Cardiac septum (tissue), 1 donor: ENCODE measurements at places on chromosomes 12 and 14.
A peak's percentile ranks its signal among the peaks of the same experiment; 100 is the strongest.

- no peak for DNase-seq
Observed at GRCh38 chr14:65849558-65849957, 437.0 kb downstream of the FUT8 start.

DNA sequence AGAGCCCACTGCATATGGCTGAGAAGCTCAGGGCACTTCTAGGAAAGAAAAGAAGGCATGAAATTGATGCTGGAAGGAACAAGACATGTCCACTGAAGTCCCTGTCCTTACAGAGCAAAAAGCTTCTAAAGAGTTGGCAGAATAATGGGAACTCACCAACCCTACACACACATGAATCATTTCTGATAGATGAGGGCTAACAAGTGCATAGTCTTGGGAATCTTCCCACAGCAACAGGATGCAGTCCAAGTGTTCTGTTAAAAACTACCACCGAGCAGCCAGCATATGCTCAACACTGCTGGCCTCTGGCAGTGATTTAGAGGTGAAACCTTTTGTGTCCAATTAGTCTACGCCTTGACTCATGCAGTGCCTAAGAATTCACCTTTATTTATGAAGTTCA is 44.8 kb downstream of the RHOJ start:
- DNase-seq: no peak

DNA sequence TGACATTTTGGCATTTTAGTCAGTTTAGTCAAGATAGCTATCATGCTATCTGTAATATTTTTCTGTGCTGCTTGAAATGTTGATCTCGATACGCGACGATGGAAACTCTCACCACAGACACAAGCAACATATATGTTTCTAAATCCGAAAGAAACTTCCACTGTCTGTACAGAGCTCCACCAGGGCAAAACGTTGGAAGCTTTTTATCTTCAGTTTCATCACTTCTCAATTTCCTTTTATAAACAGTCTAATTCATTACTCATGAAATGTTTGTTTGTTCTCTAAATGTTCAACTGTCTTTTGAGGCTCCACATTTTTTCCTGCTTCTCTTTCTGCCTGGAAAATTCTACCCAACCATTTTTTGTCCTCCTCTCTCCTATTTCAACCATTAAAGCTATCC is 737.6 kb downstream of the SLC16A7 start:
- no peak for DNase-seq

- DNase-seq: no peak
Observed at GRCh38 chr14:93231129-93231979, 24.3 kb downstream of the UBR7 start.

DNA sequence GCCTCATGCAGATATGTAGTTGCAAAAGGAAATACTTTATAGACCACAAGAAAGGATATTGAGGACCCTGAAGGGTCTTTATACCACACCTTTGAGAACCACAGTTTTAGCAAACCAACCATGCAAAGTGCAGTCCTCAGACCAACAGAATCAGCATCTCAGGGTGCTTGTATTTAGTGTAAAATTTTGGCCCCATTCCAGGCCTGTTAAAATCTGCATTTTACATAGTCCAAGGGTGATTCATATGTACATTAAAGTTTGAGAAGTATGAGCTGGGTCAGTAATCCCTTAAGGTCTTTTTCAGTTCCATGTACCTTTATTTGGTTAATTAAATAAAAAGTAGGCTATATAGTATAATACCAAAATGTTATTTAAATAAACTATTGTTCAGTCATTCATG is 91.2 kb downstream of the WNK1 start:
- DNase-seq: no peak

GRCh38 chr12:114698566-114699163 is 14.7 kb upstream of the TBX3 start:
- DNase-seq: no peak

DNA sequence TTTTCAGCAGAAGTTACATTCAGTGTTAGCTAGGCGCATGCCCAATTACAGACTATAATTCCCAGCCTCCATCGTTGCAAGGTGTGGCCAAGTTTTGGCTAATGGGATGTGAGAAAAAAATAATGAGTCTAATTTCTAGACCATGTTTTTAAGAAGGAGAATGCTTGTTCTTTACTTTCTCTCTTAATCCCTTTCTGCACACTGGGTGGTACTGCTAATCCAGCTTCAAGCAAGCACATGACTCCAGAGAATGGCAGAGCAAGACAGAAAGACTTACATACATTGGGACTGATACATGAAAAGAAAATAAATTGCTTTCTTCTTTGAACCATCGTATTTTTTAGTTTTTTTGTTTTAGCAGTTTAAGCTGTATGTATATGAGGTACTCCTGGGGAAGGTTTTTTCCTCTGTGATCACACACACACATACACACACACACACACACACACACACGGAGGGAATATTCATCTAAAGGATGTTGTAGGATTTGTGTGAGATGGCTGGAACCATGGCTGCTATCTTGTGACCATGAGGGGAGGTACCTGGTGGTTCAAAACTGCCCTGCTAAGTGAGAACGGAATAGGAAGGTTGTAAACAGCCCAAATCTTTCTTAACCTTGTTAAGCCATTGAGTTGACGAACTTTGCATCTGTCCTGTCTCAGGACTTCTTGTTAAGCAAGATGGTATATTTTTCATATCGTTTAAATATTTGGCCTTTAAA is 34.3 kb upstream of the LTA4H start:
- DNase-seq: no peak

- no peak for DNase-seq
Observed at GRCh38 chr14:52596861-52597260, 44.2 kb downstream of the GPR137C start.

DNA sequence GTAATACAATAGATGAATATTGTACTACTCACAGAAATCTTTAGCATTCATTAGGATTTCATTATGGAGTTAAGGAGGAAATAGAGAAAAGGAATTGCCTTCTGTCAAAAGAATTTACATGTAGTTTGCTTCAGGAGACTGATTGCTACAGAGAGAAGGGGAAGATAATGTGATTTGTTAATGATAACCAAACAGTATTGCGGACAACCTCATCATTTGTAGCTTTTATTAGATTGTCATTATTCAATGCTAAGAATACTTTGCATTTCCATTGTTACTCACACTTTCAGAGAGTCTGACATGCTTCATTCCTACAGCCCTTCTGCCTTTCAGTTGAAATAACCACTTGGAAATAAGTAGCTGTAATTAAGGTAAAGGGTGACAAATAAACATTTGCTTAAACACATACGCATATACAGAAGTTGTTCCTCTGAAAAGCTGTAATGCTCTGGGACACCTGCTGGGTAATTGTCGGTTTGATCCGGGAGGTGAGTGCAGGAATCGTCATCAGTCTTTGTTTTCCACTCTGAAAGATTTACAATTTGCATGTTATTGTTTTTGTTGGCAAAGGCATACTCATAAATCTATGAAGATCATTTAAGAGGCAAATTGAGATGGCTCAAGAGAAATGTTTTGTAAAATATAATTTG is 600.2 kb downstream of the TRHDE start:
- DNase-seq: no peak

DNA sequence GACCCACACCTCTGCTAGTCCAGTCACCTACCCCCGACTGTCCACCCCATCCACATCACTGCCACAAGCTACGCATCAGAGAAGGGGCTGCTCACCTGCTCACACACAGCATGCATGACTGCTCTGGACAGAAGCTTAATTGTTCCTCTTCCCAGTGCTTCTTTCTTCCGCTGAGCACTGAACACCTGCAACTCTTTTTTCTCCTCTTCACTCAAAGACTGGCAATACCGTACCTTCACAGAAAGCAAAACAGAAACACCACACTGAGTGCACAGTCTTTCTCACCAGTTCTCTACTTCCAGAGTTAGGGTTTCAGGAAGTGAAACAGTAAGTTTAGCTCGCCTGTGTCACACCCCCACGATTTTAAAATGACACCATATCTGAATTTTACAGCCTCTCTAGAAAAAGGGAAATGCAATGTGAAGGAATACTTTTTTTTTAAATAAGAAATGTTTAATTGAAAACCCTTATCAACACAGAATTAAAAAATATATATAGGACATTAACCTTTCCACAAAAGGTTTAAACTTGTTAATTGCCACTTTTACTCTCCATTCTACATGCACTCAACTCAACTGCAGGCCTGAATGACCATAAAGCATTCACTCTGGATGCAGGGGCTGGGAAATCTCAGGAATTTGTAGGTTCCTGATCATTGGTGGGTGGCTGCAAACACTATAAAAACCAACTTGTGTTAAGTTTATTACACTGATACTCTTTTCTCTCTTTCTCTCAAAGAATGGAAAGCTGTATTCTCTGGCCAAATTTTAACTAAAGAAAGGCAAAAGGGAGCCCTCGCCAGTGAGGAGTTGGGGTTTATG is 120.0 kb downstream of the PRICKLE1 start:
- DNase-seq: no peak

DNA sequence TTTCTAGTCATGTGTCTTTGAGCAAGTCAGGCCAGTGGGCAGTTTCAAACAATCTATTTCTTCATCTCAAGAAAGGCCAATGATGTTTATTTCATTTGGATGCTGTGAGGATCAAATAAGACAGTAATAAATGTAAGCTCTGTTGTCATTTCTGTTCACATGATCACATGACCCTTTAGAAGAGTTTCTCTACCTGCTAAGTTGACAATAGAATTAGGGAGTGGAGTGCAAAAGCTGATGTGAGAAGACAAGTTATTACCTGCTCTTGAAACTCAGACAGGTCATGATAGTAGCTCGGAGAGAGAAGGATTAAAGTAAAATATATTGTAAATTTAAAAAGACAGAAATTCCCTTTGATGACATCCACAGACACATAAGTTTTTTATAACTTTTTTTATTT is 37.3 kb upstream of the DCN start:
- no peak for DNase-seq

DNA sequence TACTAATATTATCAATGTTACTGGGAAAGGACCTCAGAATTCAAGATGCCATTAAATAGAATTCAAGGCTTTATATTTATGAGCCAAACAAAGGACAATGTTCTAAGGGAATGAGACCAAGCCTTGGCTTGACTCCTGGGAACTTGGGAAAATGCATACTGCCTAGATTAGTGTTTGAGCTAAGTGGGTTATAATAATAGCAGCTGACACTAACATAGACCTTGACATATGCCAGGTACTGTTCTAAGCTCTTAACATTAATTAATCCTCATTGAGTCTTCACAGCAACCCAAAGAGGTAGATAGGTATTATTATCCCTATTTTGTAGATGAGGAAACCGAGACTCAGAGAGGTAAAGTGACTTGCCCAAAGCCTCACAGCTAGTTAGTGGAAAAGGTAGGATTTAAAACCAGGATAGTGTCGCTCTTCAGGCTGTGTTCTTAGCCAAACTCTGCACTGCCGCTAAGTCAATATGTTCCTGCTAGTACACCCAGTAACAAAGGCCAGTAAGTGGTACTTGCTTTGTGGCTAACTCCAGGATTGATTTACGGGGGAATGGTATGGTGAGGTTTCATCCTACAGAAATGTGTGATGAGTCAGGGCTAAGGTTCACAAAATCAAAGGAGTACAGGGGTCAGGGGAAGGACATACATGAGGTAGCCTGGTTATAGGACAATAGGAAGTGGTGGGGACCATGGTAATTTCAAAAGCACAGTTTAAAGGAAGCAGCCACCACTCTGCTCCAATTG is 35.8 kb upstream of the PRKAB1 start:
- DNase-seq: no peak

DNA sequence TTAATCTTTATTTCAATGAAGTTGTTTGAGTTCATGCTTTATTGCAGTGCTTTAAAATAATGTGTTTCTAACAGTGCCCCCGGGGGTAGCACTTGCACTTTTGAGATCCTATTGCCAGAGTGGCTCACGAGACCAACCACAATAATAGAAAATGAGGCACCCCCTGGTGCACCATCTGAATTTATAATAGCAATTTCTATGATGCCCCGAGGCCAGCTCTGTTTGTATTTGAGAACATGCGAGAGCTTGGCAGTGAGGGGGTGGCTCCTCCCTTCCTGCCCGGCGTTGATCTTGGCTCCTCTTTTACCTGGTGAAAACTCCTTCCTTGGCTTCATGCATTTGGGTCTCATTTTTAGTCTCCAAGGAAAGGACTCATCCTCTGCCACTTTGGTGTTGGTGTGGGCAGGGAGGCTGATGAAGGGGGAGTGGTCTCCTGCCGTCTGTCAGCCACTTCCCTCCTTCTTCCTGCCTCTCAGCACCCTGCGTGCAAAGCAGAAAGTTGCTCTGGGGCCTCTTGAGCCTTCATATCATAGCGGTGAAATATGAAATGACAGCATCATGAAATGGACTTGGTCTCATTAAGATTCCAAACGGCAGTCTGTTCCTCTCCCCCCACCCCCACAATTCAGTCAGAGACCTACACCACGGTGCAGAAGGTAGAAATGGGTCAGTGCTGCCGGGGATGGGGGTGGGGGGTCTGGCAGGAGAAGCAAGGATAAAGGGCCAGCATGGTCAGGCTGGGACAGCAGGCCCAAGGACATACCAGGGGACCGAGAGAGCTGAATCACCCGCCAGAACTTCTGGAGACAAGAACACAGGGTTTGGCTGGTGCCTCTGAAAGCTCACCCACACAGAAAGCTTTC is 17.7 kb upstream of the NRXN3 start:
- no peak for DNase-seq

- no peak for DNase-seq
Observed at GRCh38 chr14:82447586-82447985, 913.9 kb upstream of the SEL1L start.

- no peak for DNase-seq
Observed at GRCh38 chr12:18689771-18690170, 48.0 kb downstream of the PLCZ1 start.

GRCh38 chr12:89695100-89695499 is 13.5 kb downstream of the ATP2B1 start:
- DNase-seq: no peak

DNA sequence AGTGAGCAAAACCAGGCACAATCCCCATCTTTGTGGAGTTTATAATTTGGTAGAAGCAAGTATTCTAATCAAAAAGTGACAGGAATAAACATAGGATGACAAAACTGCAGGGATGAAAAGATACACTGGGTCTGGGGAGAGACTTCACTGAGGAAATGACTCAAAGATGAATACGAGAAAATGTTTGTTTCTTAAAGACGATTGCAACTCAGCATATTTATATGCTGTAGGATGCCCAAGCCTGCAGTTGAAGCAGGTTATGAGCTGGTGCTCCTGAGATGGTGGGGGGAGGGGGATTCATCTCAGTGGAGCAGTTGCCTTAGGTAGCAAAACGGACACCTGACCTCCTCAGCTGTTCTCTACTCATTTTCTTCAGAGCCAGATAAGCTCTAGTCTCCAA is 13.4 kb upstream of the SLC38A4 start:
- no peak for DNase-seq

DNA sequence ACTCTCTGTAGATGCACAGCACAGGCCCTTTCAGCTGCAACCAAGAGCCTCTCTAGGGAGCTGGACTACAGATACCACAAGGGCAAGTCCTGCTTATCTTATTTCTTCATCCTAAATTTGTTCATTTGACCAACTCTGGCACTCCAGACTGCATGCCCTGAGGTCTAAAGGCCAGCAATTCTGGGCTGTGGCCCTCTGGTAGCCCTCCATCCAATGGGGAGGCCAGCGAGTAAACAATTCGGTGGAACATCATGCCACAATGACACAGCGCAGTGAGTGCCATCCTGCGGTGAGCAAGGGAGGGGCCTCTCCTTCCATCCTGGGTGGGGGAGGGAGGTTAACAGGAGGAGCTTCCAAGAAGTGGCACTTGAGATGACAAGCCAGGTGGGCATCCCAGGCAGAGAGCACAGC is 652 bp upstream of the SELPLG start:
- peak; percentile 92 for DNase-seq

GRCh38 chr12:92059960-92060359 is 85.7 kb downstream of the BTG1 start:
- DNase-seq: no peak

GRCh38 chr12:124397807-124398577 is 103.1 kb downstream of the RFLNA start:
- no peak for DNase-seq

GRCh38 chr14:105165761-105166485 is 2.7 kb downstream of the JAG2 start:
- DNase-seq: no peak
